T-helper 1 cell (primary cell): ENCODE measurements at places on chromosomes 3 and 15.
A peak's percentile ranks its signal among the peaks of the same experiment; 100 is the strongest.

DNA sequence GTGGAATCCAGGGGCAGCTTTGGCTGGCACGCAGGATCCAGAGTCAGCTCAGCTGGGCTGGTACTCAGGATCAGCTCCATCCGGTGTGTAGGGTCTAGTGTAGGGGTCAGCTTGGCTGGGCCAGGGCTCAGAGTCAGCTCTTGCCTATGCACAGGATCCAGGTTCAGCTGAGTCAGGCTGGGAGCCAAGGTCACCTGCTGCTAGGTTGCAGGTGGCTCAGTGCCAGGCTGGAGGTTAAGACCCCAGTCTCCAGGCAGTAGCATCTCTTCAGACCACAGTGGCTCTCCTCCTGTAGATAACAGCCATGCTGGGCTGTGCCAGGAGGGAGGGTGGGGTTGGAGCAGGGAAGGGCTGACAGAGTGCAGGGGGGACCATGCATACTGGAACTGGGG, 1.8 kb downstream of the HYAL3 start:
- no peak for DNase-seq

- peak; percentile 82 for DNase-seq
Measured at GRCh38 chr15:84658080-84658787, at the start of gene NMB. Gene NMB (minus strand): TSS chr15:84658199. CDS start chr15:84658152, 47 bp downstream.

DNA sequence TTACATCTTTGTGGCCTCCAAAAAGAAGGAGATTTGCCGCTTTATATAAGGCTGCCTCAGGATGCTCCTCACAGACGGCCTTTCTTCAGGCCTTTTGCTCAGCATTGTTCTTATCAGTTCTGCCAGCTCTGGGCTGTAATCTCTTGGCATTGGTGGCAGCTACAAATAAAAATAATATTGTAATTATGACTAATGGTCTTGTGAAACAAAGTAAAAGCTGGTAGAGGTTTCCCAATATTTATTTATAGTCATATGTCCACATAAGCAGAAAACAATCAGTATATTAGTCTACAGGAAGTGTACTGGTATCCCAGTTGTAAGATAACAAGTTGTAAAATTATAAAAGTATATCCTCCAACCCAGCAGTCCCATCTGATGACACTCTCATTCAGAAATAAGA, 7.3 kb downstream of the NEK4 start:
- no peak for DNase-seq

DNA sequence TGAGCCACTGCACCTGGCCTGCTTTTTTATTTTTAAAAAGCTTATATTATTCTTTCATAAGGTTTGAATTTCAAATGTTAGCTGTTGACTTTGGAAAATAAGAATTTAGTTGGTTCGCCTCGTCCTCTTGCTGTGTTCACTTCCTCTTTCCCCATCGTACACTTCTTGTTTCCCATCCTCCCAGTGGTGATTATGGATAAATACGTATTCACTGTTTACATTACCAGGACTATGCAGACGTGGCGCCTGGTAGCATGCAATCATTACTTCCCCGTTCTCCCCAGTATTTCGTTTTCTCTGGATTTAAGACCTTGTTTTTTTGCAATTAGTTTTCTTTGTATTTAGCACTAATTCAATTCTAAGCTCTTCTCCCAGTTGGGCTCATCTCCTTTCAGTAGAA, 70.1 kb downstream of the LMLN start:
- DNase-seq = no peak

DNA sequence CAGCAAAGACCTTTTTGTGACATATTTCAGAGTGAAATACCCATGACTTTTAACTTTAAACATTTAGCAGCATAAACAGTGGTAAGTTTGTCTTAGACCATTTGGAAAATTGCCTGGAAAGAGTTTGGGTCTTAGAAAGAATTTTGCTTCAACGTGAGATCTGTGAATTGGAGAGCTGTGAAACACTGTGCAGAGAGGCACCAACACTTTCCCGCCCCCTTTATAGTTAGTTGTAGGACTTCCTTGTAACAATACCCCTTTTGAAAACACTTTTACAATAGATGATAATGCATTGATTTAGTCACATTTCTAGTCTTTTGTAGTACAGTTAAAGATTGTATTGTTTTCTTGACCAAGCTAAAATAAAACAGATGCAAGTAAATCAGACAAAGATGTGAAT, 43.5 kb upstream of the MBNL1 start:
- no peak for DNase-seq
